ENCODE measurements at places on chromosomes 5 and 9.

GRCh38 chr9:37564916-37565315 is 11.3 kb downstream of the FBXO10 start:
- no peak for DNase-seq

DNA sequence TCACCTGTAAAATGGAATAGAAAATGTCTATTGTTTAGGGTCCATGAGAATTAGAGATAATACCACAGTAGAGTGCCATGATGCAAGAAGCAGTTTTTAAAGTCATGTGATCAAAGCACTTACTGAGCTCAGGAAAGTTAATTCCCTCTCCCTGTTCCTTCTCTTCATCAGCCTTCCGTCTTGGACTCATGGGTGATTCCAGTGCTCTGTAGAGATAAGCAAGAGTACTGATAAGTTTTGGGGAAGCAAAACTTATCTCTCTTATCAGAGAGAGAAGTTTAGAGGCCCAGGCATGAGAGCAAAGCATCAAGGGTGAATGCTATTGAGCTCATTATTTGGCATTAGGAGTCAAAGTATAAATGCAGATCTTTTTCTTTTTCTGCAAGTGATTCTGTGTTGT is 410.1 kb downstream of the AGTPBP1 start:
- DNase-seq: no peak

DNA sequence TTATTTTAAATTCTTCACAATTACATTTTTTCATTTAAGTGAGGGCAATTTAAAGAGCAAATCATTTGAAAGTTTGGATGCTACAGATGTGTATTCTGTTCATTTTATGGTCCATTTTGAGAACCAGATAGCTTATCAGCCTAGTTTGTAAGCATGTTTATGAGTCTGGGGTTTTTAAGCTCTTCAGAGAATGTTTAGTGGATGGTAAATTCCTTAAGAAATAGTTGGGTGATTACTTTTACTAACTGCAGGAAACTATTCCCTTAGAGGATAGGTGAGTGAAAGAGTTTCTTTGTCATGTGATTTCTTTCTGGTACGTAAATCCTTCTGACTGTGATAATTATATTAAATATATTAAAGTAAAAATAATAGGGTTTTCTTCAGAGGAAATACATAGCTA is 17.6 kb downstream of the RASGRF2 start:
- DNase-seq: no peak

- no peak for DNase-seq
Observed at GRCh38 chr5:119418606-119419100, 33.6 kb upstream of the HSD17B4 start.

DNA sequence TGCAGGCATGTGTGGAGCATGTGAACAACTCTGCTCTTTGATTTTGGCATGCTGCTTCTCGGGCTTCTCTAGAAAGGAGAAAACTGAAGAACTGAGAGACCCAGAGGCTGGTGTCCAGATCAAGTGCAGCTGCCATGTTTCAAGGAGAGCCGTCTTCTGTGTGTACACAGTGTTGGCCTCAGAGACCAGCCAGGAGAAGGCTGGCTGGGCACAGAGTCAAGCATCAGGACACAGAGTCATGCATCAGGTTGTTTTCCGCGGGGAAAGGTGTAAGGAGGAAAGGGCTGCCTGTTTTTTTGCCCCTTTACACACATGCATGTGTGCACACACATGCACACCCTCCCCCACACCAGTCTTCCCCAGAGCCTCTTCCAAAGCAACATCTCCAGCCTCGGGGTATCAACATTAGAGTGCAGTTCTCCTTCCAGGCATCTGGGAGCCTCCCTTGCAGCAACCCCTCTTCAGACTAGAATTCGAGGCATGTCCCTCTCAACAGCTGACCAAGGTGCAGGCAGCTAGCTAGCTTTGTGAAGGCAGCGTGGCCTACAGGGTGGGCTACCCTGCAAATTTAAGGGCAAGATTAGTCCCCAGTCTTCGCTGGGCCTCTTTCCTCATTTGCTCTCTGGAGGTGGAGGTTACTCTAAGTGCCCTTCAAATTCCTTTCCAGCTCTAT is 180.9 kb downstream of the AOPEP start:
- no peak for DNase-seq

- no peak for DNase-seq
Observed at GRCh38 chr5:1348986-1349245, 4.0 kb upstream of the CLPTM1L start.

DNA sequence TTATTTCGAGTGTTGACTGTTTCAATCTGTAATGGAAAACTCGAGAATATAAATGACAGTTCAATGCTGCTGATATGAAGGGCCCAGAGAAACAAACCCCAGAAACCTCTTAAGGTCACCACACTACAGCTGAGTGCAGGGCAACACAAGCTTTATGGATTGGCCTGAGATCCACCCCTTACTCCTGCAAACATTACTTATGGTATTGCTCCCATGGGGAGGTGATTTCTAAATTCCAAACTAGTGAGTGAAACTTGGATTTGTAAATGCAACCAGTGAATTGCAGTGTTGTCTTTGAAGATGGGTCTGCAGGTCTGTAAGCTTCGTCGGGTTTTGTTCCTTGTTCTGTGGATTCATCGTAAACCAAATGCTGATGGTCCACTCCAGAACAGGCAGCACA is 85.4 kb downstream of the NTRK2 start:
- DNase-seq: no peak

DNA sequence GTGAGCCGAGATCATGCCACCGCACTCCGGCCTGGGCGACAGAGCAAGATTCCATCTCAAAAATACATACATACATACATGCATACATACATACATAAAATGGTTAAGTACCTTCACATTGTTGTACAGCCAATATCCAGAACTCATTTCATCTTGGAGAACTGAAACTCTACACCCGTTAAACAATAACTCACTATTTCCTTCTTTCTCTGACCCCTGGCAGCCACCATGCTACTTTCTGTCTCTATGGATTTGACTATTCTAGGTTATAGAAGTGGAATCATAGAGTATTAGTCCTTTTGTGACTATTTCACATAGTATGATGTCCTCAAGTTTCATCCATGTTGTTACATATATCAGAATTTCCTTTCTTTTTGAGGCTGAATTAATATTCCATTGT is 9.6 kb upstream of the KIF27 start:
- DNase-seq: no peak

DNA sequence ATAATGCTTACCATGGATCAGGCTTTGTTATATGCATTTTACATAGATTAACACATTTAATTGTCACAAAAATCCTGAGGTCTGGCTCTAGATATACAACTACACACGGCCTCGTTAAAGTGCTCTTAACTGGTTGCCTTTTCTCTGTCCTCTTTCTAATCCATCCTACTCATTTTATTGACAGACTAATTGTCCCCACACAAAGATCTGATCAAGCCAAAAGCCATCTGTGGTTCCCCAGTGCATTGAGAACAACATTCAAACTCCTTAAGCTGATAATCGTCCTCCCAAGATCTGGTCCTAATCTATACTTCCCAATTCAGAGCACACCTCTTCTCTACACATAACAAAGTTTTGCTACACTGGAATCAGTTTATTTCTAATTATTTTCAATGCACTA is 23.9 kb upstream of the PPP2R2B start:
- DNase-seq: no peak

DNA sequence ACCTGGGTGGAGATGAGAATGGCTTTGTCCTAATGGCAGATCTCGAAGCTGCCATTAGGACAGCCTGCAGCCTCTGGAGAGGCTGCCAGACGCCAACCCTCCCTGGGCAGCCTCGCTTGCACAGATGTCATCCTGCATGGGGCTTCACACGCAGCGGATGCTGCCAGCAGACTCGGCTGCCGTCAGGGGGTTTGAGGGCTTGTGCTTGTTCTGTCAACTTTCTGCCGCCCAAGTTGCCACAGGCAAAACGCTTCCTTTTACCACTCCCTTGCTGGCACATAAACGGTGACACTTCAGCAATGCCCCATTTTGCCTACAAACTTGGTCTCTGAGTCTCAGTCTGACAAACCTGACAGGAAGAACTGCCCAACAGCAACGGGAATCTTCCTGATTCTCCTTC is 24.7 kb downstream of the DAP start:
- DNase-seq: no peak
